Kidney epithelial cell (primary cell): ENCODE measurements at places on chromosomes 16 and 17. TPM values are rescaled to one million over a fixed set of nuclear protein-coding genes. Genes with fewer than 3 reads are reported as not detected.

DNA sequence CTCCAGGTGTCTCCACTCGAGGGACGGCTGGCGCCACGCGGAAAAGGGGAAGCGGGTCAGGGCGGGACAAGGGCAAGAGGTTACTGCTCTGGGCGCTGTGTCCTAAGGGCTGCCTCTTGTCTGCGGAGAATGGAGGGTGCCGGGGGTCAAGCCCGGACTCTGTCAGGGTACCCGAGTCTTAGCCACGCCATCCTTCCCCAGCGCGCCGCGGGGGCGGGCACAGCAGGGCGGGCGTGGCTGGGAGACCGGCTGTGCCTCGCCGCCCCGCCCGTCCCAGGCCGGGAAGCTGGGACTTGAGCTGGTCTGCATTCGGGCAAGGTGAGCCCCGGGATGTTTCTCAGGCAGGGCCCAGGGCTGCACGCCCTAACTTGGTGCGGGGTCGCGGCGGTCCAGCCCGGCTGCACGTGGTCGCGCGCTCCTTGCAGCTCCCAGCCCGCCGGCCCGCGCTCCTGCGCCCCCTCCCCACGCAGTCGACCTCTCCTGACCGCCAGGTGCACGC is 6.2 kb upstream of the ACTG1 start:
- DNase-seq, result no peak

DNA sequence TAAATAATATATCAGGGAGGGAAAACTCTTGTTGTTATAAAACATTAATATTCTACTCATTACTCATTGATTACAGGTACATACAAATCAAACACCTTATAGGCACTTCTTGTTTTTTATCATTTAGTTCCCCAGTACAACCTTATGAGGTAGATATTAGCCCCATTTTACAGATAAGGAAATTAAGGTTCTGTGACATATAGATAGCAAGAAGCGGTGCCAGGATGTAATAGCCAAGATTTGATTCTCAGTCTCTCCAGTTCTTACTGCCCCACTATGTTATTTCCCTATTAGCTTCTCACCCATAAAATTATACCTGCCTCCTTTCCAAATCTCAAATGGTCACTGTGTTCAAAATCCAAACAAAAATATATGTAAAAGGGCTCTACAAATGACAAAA is 36.9 kb downstream of the CMTM3 start:
- DNase-seq, result no peak

ABAT gene
- 4.9 and 7.5 TPM in 2 replicates for total RNA-seq

DNA sequence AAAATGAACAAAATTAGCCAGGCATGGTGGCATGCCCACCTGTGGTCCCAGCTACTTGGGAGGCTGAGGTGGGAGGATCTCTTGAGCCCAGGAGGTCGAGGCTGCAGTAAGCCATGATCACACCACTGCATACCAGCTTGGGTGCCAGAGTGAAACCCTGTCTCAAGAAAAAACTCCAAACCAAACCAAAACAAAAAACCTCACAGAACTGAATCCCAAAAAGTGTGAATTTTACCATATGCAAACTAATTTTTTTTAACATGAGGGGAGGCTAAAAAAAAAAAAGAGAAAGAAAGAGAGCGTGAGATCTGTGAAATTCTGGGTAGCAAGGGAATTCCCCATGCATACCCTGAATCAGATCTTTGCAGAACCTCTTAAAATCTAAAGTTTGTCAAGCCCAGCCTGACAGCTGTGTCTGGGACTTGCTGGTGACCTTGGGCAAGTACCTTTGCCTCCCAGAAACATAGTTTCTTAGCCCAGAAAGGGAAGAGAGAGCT is 17.1 kb upstream of the CDH1 start:
- DNase-seq, result no peak

DNA sequence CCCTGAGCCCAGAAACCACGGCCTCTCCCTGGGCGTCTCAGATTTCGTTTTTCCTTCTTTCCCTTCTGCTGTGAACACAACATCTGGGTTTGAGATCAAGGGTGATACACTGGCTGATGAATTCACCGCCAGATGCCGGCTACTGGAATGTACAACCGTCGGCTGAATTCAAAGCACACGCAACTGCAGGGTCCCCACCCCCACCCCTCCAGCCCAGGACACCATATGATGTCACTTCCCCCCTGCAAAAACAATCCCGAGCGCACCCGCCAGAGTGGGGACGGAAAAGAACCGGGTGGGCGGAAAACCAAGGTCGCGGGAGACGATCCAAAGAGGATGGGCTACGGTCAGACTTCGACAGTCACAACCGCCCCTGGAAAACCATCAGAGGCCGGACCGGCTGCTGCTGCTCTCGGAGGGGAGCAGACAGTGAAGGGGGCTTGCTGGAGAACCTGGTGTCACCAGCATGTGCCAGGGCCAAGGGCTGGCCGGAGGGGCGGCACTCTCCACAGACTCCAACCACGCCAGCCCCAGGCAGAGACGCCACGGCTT is 23.3 kb downstream of the CEP295NL start:
- peak; percentile 53 for DNase-seq

GRCh38 chr16:78784771-78785170 is 685.3 kb downstream of the WWOX start:
- DNase-seq, result no peak

TANGO6 gene
- 10.9 and 15.8 TPM in 2 replicates for total RNA-seq

- no peak for DNase-seq
Observed at GRCh38 chr17:56898874-56899273, 15.0 kb downstream of the TRIM25 start.

DHRS11 gene
- 5.4 and 8.3 TPM in 2 replicates for total RNA-seq

CD2BP2 gene
- total RNA-seq, result 82.1 and 107 TPM in 2 replicates

DNA sequence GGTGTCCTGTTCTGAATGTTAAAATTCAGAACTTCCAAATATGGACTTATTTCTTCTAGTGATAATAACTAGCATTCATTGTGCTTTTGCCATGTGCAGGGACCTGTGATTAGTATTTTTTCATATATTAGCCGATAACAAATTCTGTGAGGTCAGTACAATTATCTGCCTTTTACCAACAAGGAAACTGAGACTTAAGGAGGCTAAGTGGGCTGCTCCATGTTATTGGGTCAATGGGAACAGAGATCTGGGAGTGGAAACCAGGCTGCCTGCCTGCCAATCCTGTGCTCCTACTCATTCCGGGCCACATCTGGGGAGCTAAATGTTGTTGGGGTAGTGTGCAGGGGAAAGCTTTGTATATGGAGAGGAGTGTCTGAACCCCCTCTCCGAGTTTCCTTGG is 3.7 kb downstream of the TMEM106A start:
- DNase-seq, result no peak

OR1E1 gene
- total RNA-seq, result not detected in 2 replicates

DNA sequence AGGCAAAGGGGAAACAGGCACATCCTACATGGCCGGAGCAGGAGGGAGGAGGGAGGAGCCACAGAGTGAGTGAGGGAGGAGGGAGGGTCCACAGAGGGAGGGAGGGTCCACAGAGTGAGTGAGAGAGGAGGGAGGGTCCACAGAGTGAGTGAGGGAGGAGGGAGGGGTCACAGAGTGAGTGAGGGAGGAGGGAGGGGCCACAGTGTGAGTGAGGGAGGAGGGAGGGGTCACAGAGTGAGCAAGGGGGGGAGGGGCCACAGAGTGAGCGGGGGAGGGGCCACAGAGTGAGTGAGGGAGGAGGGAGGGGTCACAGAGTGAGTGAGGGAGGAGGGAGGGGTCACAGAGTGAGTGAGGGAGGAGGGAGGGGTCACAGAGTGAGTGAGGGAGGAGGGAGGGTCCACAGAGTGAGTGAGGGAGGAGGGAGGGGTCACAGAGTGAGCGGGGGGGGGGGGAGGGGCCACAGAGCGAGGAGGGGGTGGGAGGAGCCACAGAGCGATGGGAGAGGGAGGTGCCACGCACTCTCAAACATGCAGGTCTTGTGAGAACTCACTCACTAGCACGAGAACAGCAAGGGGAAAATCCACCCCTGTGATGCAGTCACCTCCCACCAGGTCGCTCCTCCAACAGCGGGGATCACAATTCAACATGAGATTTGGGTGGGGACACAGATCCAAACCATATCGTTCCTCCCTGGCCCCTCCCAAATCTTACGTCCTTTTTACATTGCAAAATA is 24.3 kb upstream of the CDH15 start:
- no peak for DNase-seq

EVPL gene
- total RNA-seq, result 8.5 and 8.8 TPM in 2 replicates

CD19 gene
- total RNA-seq, result 0.14 TPM in 1 of 2 replicates, not detected in the other

C16orf89 gene
- total RNA-seq, result 1.0 TPM in 1 of 2 replicates, not detected in the other

DNA sequence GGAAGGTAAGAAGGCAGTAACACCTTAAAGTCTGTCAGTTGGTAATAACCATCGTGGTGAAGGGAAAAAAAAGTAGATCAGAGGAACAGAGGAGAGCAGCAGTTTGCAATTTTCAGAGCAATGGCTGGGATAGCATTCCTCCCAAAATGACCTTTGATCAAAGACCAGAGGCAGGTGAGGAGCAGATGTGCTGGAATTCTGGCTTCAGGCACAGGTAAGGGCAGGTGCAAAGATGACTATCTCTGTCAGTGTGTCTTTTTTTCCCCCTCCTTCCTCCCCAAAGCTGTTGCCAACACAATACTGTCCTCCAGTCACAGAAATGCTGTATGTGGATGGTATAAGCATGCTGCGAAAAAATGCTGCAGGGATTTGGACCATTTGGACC is 166.7 kb downstream of the XYLT1 start:
- DNase-seq, result no peak

DNA sequence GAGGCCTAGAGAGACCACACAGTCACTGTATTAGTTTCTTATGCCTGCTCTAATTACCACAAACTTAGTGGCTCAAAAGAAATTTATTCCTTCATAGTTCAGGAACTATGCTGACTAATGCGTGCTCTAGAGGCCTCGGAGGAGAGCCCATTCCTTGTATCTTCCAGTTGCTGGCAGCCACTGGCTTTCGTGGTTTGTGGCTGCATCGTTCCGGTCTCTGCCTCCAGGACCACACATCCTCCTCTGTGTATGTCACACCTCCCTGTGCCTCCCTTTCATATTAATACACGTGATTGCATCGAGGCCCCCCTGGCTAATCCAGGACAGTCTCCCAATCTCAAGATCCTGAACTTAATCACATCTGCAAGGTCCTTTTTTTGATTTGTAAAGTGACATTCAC is 16.9 kb upstream of the MYLK3 start:
- peak; percentile 28 for DNase-seq

IFT20 gene
- total RNA-seq, result 39.7 and 40.0 TPM in 2 replicates

GRCh38 chr17:66337268-66337667 is 34.9 kb downstream of the PRKCA start:
- DNase-seq, result no peak

DNA sequence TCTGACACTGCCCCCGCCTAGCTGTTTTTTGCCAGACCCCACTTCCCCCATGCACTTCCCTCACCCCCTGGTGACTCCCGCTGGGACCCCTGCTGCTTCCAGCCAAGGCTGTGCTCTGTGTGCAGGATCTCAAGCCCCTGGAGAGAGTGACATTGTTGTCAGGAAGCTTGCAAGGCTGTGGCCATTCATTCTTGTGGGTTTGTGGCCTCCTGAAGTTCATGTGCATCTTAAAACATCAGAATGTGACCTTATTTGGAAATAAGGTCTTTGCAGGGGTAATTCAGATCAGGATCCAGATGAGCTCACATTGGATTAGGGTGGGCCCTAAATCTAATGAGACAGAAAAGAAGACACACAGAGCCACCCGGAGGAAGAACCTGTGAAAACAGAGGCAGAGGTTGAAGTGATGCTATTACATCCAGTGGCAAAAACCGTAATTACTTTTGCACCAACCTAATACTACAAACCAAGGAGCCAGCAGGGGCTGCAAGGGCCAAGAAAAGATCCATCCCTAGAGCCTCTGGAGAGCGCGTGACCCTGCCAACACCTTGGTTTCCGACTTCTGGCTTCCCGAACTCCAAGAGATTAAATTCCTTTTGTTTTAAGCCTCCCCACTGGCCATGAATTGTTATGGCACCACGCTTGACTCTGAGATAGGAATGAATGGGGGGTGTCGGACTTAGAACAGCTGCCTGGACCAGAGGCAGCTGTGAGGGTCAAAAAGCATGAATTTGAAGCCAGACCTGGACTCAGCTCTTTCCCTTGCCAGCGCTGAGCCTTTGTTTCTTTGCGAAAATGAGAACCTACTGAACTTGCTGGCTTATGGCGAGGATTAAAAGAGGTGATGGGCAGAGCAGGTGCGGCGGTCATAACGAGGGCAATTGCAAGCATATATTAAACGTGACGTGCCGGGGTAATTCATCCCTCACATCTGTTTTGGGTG is 75.5 kb downstream of the BMERB1 start:
- DNase-seq, result no peak

DNA sequence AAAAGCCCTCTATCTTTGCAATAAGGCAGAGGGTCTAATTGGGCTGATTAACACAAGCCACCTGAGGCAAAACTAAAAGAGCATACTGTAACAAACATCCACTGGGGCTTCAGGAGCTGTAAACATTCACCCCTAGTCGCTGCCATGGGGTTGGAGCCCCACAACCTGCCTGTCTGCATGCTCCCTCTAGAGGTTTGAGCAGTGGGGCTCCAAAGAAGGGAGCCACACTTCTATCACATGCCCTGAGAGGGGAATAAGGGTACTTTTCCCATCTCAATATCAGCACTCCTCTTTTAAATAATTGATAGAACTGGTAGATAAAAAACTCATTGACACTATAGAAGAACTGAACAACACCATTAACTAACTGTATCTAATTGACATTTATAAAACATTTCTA is 130.1 kb upstream of the COX10 start:
- DNase-seq, result no peak

- DNase-seq, result no peak
Observed at GRCh38 chr17:31854672-31855071, 4.4 kb downstream of the COPRS start.

HOXB6 gene
- total RNA-seq, result 29.8 and 30.7 TPM in 2 replicates

KCNJ2 gene
- 0.79 and 0.82 TPM in 2 replicates for total RNA-seq

- no peak for DNase-seq
Observed at GRCh38 chr17:39632153-39632941, 4.6 kb upstream of the STARD3 start.

DNA sequence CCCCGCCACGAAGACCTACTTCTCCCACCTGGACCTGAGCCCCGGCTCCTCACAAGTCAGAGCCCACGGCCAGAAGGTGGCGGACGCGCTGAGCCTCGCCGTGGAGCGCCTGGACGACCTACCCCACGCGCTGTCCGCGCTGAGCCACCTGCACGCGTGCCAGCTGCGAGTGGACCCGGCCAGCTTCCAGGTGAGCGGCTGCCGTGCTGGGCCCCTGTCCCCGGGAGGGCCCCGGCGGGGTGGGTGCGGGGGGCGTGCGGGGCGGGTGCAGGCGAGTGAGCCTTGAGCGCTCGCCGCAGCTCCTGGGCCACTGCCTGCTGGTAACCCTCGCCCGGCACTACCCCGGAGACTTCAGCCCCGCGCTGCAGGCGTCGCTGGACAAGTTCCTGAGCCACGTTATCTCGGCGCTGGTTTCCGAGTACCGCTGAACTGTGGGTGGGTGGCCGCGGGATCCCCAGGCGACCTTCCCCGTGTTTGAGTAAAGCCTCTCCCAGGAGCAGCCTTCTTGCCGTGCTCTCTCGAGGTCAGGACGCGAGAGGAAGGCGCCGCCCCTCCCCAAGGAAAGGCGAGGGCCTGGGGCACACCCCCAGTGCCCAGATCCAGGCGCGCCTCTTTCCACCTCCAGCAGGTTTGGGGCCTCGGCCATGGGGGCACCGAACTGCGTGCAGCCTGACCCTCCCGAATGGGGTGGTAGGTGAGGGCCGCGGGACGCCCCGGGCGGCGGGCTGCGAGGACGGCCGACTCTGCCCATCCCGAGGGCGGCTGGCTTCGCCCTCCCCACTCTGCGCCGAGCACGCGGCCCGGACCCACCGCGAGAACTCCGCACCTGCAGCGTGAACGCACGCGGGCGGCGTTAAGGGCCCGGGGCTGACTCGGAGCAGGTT is 664 bp downstream of the HBQ1 start:
- DNase-seq, result no peak
